ENCODE measurements at places on chromosomes 2 and 18.
A peak's percentile ranks its signal among the peaks of the same experiment; 100 is the strongest.

DNA sequence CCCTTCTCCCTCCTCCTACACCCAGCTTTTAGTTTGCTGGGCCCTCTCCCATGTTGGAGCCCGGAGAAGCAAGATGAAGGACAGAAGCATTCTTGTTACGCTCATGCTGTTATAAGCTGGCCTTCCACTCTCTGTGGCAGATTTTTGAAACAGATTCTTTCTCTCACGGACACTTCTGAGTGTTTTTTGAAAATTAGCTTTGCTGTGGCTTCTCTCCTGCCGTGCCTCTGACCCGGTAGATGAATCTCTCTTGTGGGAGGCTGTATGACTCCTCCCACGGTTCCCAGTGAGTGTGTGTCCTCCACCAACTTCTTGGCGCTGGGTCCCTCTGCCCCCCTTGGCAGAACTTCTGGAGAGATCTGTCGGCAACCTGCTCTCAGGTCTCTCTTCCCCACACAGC is 269.3 kb upstream of the MYT1L start:
- DNase-seq, result no peak

DNA sequence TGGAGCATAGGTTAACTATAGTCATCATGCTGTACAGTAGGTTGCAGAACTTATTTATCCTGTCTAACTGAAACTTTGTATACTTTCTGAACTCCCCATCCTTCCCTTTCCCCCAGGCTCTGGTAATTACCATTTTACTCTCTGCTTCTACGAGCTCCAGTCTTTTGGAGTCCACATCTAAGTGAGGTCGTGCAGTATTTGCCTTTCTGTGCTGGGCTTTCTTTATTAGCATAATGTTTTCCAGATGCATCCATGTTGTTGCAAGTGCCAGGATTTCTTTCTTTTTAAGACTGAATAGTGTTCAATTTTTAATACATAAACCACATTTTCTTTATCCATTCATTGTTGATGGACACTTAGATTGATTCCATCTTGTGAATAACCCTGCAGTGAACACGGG is 464.1 kb downstream of the TGIF1 start:
- no peak for DNase-seq

- no peak for DNase-seq
Measured at GRCh38 chr2:237697586-237698357, 70.4 kb downstream of the LRRFIP1 start.

DNA sequence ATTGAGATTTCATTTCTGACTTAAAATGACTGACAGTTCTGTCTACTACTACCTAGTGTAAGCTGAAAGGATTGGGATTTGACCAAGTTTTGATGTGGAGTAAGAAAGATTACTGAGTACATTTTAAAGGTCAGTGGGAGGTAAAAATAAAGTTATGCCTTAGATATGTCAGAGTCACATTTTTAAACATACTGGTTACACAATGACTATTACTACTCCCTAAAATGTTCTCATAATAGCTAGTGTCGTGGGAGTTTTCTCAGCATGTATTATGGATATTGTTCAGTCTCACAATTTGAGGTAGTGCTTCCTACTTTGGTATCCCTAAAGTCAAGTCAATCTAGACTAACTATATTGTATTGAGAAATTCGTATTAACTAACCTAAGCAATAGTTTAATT is 1092.5 kb downstream of the LRP1B start:
- no peak for DNase-seq

DNA sequence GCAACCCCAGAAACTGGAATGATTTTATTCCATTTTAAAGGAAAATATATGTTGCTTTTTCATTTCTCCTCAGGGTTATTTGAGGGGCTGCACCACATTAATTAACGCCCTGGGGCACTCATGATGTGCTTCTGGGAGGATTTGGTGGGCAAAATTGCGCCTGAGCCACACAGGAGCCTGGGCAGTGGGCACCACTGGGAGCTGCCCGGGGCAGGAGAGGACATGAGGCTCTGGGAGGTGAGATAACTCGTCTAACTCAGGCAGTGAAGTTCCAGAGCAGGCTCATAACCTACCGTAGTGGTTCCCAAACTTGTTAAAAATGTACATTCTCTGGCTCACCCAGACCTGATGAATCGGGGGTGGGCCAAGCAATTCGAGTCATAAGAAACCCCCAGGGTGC is 68.3 kb downstream of the EDAR start:
- no peak for DNase-seq

- DNase-seq, result no peak
Measured at GRCh38 chr2:43729491-43730174, 44.2 kb upstream of the DYNC2LI1 start.

GRCh38 chr2:43347746-43348145 is 121.3 kb upstream of the ZFP36L2 start:
- no peak for DNase-seq

DNA sequence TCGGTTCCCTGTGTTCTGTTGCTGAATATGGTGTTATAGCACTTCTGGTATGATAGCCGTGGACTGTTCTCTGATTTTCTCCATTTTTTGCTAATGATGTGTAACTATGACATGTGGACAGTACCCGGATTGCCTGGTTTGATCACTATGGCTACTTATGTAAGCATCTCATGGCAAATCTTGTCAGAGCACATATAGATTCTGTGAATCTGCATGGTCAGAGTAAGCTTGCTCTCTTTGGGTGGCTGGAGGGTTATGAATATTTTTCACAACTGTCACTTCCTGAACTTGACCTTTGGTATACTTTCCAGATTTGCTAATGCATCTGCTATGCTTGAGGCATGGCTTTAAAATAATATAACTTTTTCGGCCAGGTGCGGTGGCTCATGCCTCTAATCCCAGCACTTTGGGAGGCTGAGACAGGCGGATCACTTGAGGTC is 36.8 kb upstream of the ATP8B1 start:
- no peak for DNase-seq

- DNase-seq, result no peak
Measured at GRCh38 chr2:240179941-240180666, 39.6 kb upstream of the OTOS start.

DNA sequence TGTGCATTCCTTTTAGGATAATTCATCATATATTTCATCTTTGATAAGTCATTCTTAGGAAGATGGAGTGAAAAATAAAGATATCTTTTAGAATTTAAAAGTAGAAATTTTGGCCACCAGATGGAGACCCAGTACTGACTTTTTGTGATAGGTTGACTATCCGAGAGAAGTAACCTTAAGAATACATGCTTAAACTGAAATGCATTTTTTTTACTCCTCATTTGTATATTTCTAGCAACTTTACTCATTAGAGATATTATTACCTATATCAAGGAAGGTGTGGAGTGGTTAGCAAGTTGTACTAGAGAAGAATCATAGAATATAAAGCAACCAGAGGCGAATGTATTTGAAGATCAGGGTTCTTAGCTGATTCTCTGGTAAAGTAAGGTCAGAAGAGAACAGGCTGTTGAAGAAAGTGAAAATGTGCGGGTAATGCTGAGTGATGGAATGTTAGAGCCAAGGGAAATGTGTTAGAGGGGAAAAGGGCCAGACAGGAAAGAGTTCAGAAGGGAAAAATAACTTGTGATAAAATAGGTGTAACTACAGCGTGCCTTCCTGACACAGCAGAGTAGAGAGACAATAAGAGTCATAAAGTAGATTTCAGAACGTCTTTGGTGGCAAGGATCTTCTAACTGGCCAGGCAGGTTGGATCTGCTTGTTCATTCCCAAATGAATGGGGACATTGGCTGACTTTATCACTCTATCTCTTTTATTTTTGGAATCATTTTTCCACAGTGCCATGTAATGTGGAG is 52.3 kb downstream of the TDRD15 start:
- DNase-seq, result no peak

DNA sequence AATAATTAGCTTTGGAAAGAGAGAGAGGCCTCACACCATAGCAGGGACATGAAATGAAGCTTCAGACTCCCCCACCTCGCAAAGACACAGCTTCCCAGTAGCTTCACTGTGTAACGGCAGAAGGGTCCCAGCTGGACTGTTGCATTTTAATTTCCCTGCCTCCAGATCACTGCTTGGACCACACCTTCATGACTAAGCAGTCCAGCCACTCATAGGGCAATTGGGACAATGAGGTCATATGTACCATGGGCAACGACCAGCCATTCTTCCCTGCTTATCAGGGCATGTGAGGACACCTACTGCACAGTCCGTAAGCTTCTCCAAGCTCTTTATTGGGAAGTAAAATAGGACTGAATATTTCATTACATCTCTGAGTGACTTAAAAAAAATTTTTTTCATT is 183.0 kb downstream of the MREG start:
- DNase-seq, result no peak

- DNase-seq, result no peak
Measured at GRCh38 chr2:162344617-162344950, 652 bp downstream of the GCA start.

- no peak for DNase-seq
Measured at GRCh38 chr2:106580241-106580640, 93.1 kb downstream of the CD8B2 start.

- no peak for DNase-seq
Measured at GRCh38 chr2:21265752-21266151, 142.0 kb downstream of the TDRD15 start.

GRCh38 chr2:196245378-196246140 is 74.2 kb upstream of the STK17B start:
- DNase-seq, result no peak

- no peak for DNase-seq
Measured at GRCh38 chr2:205482399-205483081, 199.8 kb upstream of the NRP2 start.

DNA sequence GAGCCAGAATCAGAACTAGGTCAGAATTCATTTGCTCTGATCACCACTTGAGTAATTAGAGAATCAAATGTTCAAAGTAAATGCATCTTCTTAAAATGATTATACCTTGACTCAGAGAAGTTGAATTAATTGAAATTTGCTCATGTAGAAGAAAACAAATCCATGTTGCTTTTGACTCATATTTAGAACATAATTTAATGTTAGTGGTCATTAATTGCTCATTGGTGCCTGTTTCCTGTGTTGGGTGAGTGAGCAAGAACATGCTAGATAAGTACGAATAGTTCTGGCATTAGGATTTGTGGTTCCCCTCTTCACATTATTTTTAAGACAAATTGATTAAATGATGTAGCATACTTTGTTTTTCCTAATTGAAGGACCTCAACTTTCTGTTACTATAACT is 19.0 kb downstream of the ACVR2A start:
- DNase-seq, result no peak

GRCh38 chr2:173985605-173985992 is 20.4 kb upstream of the SP3 start:
- DNase-seq, result no peak

DNA sequence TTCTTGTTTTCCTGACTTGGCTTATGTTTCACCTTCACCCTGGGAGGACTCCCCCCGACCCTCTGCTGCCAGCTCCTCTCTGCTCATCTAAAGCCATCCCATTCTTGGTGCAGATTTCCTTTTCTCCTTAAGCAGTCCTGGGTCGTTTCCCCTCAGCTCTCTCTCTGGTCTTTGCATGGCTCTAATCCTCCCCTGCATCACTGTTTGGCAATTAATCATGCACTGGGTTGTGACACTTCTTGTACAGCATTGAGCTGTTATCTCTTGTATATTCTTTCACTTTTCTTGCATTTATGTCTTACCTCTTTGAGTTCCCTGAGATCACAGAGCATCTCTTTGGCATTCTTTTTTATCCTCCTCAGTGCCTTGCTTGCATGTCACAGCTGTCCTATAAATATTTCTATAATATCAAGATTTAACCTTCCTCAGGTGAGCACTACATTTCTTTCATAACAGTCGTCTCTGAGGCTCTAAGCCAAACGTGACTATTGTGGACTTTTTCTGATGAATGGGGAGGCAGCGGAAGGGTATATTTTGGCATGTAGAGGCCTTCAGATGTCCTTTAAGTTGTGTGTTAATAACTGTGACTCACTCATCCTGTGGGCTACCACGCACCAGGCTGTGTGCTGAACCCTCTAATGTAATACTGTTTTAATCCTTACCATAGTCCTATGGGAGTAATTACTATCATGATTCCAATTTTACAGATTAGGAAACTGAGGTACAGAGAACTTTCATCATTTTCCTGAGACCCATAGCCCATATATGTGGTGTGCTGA is 507.5 kb downstream of the SLC4A3 start:
- DNase-seq, result no peak

- DNase-seq, result no peak
Measured at GRCh38 chr18:51686590-51686989, 489.1 kb upstream of the MEX3C start.

DNA sequence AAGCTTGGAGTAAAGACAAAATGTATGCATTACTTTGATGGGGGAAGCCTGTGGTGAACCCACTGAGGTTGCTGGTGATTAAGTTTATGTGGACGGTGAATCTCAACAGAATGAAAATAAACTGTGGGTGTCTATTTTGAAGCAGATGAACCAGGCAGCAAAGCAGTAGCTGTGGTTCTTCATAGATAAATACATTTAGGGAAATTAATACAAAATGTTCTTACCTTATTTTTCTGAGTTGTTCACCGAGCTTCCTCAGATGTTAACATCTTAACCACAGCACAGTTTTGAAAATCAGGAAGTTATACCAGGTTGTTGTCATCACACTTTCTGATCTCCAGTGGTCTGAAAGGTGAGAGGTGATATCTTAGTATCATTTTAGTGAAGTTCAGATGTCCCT is 53.9 kb downstream of the NCK2 start:
- DNase-seq, result peak; percentile 53

DNA sequence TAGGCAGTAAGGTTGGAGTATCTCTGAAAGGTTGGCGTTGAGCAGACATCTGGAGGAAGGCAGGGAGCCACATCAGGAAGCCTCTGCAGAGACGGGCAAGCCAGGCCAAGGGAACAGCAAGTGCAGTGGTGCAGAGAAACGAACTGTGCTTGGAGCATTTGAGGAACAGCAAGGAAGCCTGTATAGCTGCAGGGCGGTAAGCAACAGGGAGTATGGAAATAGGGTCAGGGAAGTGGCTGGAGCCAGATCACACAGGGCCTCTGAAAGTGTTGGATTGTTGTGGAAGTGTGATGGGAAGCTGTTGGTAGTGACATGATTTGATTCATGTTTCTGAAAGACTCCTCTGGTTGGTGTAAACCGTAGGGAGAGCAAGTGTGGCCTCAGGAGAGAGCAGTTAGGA is 13.4 kb upstream of the TMEM237 start:
- no peak for DNase-seq

DNA sequence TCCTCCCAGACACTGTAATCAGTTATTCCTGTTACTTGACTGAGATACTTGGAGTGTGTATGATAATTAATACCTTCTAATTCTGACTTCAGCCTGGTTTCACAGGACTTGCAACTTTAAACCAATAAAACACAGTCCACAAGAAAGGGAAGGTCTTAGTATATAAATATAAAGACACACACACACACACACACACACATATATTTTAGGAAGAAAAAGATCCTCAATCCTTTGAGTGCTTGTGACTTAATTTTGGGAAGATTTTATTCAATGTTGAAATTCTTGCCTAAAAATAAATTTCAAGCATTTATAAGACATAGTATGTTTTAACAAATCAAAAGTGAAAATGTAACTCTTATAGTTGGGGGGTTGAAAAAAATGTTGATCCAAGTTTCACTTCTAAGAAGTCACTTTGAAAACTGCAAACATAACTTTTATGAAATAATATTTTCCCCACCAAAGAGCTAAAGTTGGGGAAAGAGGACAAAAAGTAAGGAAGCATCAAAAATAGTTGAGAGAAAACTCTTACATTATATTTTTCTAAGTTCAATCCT is 824 bp upstream of the VPS54 start:
- no peak for DNase-seq
